ENCODE measurements at places on chromosomes 12 and 14.
A peak's percentile ranks its signal among the peaks of the same experiment; 100 is the strongest.

- DNase-seq = no peak
Observed at GRCh38 chr14:90985601-90986242, 74.7 kb downstream of the RPS6KA5 start.

DNA sequence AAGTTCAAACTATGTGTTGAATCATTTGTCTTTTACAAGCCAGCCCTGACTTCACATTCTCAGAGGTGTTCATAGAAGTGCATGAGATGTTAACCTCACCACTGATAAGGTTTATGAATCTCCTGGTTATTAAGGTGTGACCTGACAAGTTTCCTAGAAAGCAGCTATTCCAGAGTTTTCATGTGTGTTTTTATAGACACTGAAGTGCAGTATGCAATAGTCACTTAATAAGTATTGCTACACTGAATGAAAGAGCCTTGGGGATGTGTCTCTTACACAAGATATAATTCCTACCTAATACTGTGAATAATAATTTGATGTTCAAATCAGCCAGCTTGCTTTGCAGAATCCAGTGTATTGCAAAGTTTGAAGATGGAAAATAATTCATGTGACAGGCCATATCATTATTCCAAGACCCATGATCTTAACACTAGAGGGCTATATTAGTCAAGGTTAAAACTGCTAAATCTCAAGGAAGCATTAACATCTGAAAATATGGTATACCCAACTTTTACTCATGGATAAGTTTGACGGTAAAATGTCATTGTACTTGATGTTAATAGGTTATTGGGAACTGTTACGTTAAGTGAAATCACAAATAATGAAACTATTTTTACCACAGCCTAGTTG, 13.0 kb downstream of the SLC25A3 start:
- DNase-seq = no peak

DNA sequence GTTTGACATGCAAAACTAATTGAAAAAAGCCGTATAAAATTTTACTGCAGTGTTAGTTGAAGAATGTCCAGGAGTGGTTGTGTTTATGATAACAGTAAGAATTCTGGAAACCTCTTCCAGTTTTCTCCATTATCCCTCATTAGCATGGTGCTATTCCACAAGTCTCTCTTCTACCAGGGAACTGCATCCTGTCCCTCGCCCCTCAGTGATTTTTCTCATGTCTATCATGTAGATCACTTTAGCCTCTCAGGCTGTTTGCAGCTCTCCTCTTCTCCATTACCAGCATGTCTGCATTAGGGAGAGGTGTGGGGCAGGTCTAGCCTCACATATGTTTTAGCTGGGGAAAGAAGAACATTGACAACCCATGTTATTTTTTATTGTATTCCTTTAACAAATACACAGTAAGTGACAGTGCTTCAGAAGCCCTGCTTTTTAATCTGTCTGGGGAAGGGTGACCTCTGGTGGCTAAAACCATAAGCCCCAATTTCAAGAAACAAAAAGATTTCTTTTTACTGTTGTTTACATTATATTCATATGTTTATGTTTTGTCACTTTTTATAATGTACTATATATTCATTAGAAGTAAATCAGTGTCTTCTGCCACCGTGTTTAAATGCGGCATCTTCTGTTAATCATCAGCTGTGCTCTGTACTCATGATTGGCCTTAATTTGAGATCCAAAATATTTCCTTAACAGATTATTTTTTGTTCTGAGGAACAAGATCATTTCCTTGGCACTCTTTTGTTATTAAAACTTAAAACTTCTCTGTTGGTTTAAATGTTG, 70.7 kb downstream of the RASSF8 start:
- DNase-seq = no peak

DNA sequence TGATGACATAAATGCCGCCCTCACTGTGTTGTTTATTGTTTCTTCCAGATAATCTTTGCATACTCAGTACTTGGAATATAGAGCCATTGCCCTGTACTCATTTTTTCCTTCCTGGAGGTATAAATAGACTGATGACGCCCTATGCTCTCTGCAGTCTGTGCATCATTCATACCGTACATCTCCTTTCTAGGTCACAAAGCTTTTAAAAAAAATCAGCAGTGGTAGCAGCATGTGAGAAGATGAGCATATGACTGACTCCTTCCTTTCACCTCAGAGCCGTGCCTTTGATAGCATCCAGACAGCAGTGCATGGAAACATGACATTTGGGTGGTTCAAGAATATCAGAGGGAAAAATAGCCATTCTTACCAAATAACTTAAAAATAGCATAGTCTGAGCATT, 77.3 kb downstream of the PDE3A start:
- DNase-seq = no peak

- peak; percentile 18 for DNase-seq
Observed at GRCh38 chr14:97379091-97379531, 581.9 kb downstream of the VRK1 start.

GRCh38 chr14:59920378-59920683, 387 bp downstream of the LRRC9 start:
- no peak for DNase-seq

GRCh38 chr12:26527682-26528081, 305.3 kb downstream of the ITPR2 start:
- DNase-seq = no peak

DNA sequence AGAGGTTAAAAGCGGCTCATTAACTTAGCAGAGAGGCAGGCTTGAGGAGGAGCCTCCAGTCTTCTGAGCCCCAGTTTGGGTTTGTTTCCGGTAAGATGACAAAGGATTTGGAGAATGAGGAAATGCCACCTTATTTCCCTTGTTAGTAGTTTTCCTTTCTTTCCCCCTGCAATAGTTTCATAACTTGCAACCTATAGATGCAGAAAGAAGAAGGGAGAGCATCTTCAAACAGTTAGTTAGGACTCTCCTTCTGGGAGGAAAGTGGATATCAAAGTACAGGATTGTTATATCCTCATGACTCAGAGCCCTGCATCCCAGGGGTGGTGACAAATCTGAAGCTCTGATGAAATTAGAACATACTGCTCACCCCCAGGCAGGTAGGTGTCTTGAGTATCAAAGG, 180.7 kb upstream of the SLC38A2 start:
- DNase-seq = no peak

Data from activated T-cell treated with anti-CD3 and anti-CD28 coated beads for 24 hours (primary cell).